ENCODE measurements at places on chromosomes 7 and 10.

- DNase-seq, result no peak
These were observed 190.1 kb downstream of the LRRTM3 start for GRCh38 chr10:67115972-67116371.

GRCh38 chr7:82173400-82174021, 270.1 kb downstream of the CACNA2D1 start:
- no peak for DNase-seq

GRCh38 chr10:17651896-17652295, 7.9 kb downstream of the STAM start:
- no peak for DNase-seq

GRCh38 chr7:73577627-73578341, 595 bp downstream of the TBL2 start:
- no peak for DNase-seq

GRCh38 chr7:27176962-27177794, 3.1 kb upstream of the HOXA10 start:
- DNase-seq, result no peak

DNA sequence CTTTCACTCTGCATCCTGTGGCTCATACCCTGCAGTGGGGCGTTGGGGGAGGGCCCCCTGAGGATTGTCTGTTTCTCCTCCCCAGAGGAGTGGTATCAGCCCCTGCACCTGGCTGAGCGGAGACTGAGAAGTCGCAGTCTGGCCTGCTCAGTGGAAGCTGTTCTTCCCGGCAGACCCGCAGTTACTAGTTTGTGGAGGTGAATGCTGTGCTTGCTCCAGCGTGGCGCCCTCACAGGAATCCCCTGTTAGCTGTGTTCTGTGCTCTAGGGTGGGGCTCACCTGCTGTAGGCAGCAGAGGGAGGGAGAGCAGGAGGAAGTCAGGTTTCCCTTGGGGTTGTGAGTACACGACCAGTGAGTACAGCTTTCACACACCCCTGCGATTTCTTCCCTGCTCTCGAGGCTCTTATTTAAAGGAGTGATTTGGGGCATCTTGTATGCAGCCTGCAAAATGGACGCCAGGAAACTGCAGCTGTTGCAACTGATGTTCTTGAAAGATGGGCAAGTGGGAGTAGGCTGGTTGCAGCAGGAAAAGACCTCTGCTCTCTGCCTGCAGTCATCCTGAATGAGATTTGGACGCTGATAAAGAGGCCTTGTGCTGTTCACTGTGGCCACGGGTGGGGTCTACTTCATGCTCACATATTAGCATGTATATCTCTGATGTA, 66.4 kb downstream of the HK1 start:
- DNase-seq, result no peak

DNA sequence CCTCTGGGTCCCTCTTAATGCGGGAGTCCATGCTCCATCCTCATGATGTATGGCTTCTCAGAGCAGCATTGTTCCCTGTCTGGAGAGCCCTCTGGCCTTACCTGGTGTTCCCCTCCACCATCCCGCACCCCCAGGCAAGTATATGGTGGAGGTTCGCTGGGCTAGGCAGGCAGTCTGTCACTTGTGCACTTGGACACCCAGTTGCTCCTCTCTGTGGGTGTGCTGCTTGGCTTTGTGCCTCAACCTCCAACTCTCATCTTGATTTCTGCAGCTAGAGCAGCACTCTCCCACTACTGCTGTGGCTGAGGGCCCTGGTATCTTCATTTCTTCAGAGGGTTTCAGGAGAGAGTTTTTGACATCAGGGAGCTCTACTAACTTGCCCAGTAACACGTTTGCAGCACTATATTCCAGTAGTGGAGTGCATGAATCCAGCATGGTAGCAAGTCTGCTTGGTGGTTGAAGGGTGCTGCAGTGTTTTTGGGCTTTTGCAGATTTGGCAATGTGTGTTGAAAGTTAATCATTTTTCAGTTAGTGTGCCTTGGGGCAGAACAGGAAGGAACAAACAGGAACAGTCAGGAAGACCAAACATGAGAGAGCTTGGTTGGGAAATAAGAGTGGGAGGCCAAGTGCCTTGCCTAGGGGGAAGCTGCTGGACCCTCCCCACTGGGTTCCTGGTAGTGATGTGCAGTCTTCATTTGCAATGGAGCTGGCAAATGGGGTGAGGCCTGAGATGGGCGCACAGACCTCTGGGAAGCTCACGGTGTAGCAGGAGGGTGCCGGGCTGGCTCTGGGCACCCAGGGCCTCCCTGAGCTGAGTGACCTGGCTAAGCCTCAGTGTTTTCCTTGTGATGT, 37.4 kb downstream of the TSPAN14 start:
- DNase-seq, result no peak

DNA sequence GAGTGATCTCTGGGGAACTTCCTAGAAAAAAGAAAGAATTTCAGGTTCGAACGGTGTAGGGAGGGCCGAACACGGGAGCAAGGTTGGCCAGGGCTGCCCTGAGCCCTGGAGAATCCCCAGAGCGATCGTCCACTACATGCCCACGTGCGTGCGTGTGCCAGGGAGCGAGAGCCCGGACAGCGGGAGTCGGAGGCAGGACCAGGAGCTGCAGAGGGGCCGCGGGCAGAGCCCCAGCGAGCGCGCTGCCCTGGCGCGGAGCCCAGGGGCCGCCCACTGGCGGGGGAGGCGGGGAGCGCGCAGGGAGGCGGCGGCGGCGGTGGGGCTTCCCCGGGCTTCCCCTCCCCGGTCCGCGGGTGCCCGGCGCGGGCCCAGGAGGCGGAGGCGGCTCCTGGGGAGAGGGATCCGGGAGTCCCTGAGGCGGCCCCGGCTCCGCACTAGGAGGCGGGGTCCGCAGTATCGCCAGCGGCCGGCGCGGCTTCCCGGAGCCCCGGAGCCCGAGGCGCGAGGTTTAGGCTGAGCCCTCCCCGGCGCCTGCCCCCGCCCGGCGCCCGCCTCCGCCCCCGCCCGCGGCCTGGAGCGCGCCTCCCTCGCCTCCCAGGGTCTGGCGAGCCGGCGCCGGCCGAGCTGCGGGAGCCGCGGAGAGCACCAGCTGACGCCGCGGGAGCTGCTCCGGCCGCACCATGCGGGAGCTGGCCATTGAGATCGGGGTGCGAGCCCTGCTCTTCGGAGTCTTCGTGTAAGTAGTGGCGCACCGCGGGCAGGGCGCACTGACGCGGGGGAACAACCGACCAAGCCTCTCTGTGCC, at the start of gene PLPP4:
PLPP4 (plus strand) TSS at position 602 of the 805 bp plus-strand sequence; CDS start at position 681, 79 bp downstream.
- DNase-seq, result no peak

DNA sequence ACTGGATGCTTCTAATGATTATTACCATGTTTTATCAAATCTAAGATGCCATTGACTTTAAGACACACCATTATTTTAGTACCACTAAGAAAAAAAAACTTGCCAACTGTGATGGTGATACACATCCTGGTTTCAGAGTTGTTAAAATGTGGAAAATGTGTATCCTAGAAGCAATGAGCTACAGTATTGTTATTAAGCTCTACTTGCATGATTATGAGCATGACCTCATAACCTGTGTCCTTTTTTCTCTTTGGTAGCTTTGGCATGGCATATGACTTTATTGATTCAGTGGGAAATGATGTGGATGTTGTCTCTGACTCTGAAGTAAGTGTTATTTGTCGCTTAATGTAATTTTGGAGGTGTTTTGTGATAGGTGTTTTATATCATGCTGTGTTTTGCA, 3.3 kb downstream of the EDRF1 start:
- DNase-seq, result no peak

DNA sequence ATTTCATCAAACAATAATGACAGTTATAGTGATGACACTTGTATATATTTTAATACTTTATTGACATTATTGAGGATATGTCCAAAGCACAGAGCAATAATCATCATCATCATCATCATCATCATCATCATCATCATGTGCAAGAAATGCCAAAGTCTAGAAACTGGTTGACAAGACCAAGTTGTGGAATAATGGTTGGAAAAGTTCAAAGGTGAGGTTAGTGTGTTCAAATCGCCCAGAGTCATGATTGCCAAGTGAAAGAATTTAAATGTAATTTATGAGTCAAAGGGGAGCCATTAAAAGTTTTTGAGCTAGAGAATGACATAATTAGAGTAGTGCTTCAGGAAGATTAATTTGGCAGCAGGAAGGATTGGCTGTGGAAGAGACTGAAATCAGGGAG, 852.4 kb downstream of the SORCS1 start:
- DNase-seq, result no peak

- DNase-seq, result no peak
These were observed 290.2 kb upstream of the GHITM start for GRCh38 chr10:83849150-83849549.

DNA sequence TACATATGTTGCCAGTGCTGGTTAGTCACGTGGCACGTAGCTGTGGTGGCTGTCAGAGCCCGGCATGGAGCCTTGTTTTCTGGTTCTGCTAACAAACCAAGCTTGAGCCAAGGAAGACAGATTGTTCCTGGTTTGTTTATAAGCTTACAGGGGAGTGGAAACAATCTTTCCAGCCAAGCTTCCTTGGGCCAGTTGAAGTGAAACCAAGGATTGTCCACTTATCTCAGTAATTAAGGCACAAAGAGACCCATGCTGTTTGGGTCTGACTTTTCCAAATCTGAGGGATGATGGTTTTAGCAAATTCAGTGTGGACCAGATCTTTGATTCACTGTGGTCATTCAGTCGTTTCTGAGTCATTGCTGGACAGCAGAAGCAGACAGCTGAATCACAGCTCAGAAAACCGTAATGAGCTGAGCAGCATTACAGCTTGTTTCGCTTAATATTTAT, 297.3 kb upstream of the COBL start:
- no peak for DNase-seq

GRCh38 chr10:74453169-74453568, 302.1 kb downstream of the ADK start:
- DNase-seq, result no peak

GRCh38 chr7:25429731-25430130, 201.4 kb upstream of the NPVF start:
- DNase-seq, result no peak

- no peak for DNase-seq
These were observed 22.5 kb upstream of the EPHB6 start for GRCh38 chr7:142832417-142832816.

- DNase-seq, result no peak
These were observed 170.6 kb downstream of the LRRN3 start for GRCh38 chr7:111261496-111261895.

- DNase-seq, result no peak
These were observed 15.2 kb downstream of the ZCWPW1 start for GRCh38 chr7:100413346-100413745.

DNA sequence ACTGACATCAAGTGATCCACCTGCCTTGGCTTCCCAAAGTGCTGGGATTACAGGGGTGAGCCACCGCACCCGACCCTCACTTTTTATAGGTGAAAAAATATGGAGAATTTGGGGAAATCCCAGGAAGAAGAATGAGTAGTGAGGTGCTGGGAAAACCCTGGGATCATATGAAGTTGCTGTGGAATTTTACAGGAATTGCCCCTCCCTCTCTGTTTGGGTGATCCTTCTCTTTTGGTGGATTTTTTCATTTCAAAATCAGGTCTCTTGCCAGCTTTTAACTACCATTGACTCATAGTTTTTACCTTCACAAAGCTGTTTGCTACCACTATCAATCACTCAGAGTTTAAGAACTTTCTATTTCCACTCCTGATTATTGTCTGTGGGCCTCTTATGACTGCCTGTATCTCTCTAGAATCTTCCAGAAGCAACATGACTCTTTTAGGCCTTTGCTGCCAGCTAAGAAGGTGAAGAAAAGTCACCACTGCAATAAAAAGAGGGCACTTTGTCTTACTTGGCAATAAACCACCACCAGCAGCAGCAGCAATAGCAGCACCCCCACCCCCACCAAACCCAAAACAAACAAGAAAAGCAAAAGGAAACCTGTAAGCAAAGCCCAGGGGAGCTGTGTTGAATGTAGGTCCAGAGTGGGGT, 4.0 kb upstream of the GIMAP8 start:
- no peak for DNase-seq

DNA sequence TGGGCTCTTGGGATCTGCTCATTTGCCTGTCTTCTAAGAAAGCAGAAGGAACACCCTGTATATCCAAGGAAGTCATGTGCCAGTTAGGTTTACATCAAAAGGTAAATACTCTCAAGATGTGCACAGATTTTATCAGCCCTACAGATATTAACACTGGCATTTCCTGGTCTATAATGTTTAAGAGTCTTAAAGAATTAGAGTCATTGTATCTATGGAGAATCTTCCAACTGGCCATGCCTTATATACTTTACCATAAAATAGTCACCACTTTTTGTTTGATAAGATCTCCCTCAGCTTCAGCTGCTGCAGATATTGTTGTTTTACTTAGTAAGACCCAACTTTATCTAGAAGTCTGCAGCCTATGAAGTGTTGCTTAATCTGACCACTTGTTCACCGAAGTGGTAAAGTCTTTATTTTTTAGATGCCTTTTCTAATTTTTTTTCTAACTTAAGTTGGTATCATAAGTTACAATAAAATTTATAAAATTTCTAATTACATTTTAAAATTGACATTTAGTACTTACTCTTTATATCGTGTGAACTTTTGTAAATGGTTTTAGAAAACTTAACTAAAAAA, 58.5 kb downstream of the CPED1 start:
- no peak for DNase-seq

DNA sequence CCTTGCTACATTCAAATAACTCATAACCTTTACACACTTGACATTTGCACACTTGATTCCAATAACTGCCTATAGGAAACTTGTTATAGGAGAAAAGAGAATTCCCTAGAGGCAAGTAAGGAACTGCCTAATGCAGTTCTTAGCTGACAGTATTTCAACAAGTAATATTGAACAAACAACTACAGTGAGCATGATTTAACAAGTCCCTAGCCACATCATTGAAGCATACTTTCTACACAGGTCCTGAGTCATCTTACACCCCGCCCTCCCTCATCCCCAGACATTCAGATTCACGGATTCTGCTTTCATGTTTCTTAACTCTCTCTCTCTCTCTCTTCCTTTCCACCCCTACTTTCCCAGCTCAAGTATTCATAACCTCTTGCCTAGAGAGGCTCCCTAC, 153.5 kb downstream of the LSM5 start:
- no peak for DNase-seq

DNA sequence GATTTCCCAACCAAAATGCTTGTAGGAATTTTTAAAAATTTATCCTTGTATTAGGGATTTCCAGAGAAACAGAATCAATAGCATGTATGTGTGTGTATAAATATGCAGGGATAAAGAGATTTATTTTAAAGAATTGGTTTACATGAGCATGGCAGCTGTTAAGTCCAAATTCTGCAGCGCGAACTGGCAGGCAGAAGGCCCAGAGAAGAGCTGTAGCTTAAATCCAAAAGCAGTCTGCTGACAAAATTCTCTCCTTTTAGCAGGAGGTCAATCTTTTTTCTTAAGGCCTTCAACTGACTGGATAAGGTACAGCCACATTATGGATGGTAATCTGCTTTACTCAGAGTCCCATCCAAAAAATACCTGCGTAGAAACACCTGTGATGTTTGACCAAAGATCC, 42.0 kb downstream of the PRR15 start:
- DNase-seq, result no peak

GRCh38 chr7:45525057-45525456, 49.1 kb upstream of the ADCY1 start:
- no peak for DNase-seq
